Foreskin keratinocyte (primary cell): ENCODE measurements at places on chromosomes 1 and 21. TPM values are rescaled to one million over a fixed set of nuclear protein-coding genes. Genes with fewer than 3 reads are reported as not detected.

The SPATA21 gene
- polyA plus RNA-seq = 0.02 TPM in 1 of 2 replicates, not detected in the other

The HPDL gene
- 2.0 TPM in 2 replicates for polyA plus RNA-seq

The CYP4X1 gene
- polyA plus RNA-seq = 0.06 and 0.14 TPM in 2 replicates

The HSD3B2 gene
- not detected in 2 replicates for polyA plus RNA-seq

The KCNA2 gene
- not detected in 2 replicates for polyA plus RNA-seq

The HSF2BP gene
- polyA plus RNA-seq = 3.4 and 4.2 TPM in 2 replicates

The RNU1-3 gene
- polyA plus RNA-seq = not detected in 2 replicates

The TARBP1 gene
- 9.6 and 12.2 TPM in 2 replicates for polyA plus RNA-seq

The GLRX2 gene
- 32.3 and 34.3 TPM in 2 replicates for polyA plus RNA-seq
